GM04504 (cell line): ENCODE measurements at places on chromosomes 3 and 15.

- no peak for DNase-seq
Measured at GRCh38 chr3:42198709-42199108, 67.3 kb downstream of the CCK start.

- DNase-seq: no peak
Measured at GRCh38 chr3:38205472-38205805, 40.1 kb downstream of the OXSR1 start.

DNA sequence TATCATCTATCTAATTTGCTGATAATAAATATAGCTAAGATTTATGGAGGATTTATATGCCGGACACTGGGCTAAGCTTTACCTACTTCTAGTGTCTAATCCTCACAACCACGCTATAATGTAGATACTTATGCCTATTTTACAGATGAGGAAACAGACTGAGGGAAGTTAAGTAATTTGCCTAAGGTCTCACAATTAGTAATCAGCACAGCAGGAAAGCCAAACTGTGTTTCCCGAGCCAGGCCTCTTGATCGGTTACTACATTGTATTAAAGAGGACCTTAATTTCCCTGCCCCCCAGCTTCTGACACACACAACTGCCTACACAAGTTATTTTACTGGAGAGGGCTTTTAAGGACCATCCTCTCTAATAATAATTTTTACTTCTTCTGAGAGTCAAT lies 40.9 kb downstream of the ONECUT1 start:
- DNase-seq: no peak

- DNase-seq: no peak
Measured at GRCh38 chr3:151395806-151396205, 11.3 kb upstream of the P2RY12 start.

GRCh38 chr15:100914876-100915275 lies 4.3 kb upstream of the LRRK1 start:
- no peak for DNase-seq

DNA sequence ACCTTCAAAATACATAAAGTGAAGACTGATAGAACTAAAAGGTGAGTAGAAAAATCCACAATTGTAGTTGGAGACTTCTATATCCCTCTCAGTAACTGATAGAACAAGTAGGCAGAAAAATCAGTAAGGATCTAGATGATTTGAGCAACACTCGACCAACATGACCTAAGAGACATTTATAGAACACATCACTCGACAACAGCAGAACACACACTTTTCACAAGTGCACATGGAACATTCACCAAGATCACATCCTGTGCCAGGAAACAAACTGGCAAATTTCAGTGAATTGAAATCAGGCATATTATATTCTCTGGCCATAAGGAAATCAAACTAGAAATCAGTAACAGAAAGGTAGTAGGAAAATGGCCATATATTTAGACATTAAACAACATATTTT lies 37.1 kb downstream of the LYSMD4 start:
- DNase-seq: no peak

DNA sequence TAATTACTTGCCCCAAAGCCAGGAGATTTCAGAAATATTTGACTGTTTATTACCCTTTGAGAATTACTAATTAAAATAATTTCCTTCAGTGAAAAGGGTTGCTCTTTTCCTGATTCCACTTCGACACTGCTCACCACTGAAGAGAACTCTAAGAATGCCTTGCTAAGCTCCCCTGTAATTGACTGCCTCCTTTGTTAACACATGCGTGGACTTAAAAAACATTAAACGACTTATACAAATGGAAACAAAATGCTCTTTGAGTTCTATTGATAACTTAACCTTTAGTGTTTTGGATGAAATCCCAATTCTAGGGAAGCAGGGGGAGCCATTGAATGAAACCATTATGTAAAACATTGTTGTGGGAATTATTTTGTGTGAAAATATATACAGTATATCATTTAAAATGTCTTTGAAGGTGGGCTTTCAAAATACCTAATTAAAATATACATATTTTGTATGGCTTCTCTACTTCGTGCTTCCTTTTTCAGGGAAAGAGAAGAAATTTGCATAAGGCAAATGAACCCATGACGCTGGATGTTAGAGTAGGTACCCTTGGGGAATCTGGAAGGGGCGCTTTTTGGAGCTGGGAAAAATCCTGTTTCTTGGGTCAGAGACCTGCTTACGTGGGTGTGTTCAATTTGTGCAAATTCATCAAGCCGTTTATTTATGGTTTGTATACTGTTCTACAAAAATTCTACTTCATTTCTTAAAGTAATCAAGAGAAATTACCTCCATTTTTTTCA lies 64.2 kb downstream of the WWTR1 start:
- no peak for DNase-seq

GRCh38 chr3:13821126-13821525 lies 58.7 kb downstream of the WNT7A start:
- DNase-seq: no peak

DNA sequence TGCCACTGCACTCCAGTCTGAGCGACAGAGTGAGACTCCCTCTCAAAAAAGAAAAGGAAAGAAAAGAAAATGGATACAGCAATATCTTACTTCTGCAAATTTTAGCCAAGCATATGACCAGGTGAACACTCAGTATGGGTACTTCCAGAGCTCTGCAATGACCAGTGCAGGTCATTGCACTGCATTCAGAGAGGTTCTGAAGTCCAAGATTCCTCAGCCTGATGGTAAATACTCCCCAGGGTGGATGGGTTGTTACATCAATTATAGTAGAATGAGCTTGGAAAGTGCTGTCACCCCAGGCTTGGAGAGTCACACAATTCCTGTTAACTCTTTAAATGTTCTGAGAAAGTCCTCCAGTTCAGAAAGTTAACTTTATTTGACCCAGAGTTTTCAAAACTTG lies 103.7 kb downstream of the RPLP1 start:
- no peak for DNase-seq

DNA sequence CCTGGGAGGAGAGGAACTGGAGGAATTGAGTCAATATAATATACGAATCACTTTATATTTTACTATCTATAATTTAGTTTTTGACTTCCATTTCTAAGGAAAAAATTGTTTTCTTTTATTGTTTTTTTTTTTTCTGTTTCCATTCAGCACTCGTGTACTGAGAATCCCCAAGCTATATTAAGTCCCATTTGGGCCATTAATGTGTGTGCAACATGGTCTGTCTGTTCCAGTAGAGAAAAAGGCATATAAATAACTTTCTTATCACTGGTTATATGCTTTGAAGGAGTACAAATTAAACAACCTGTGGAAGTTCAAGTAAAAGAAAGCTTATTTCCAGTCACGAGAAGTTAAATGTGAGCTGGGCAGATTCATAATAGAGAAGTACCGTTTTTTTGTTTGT lies 498.9 kb upstream of the TPRG1 start:
- DNase-seq: no peak

DNA sequence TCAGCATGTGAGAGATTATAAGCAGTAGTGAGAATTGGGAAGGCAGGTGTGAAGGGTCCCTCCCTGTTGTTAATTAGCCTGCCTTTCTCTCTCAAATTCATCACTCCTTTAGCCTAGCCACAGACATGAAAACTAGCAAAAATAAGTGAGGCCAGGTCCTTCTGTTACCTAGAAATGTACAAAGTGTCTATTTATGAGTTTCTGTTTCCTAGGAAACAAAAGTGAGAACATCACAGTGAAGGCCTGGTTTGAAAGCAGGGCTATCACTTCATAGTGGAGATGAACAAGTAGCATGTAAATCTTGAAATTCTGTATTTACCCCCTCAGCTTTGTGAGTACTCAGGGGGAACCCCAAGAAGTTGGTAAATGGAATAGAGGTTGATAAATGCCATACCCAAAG lies 78.2 kb upstream of the UMPS start:
- DNase-seq: no peak

DNA sequence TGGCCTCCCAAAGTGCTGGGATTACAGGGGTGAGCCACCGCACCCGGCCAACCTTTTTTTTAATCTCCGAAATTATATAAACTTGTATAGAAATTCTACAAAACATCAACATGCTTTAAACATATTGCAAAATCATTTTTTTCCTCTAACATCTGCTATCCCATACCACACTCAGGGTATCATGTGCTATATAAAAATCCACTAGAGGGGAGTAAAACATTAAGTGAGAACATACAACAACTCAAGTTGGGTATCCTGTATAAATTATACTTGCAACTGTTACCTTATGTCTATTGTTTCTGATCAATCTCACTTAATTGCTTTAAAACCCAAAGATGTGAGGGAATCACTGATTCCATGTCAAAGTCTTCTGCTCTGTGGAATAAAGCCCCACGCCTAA lies 71.9 kb upstream of the FBN1 start:
- no peak for DNase-seq

GRCh38 chr15:85760049-85760448 lies 34.7 kb downstream of the KLHL25 start:
- no peak for DNase-seq

GRCh38 chr15:60486742-60487141 lies 7.8 kb upstream of the ICE2 start:
- DNase-seq: no peak

GRCh38 chr3:41490360-41490759 lies 291.1 kb downstream of the CTNNB1 start:
- no peak for DNase-seq

- DNase-seq: no peak
Measured at GRCh38 chr3:197114007-197114406, 84.4 kb upstream of the MELTF start.

DNA sequence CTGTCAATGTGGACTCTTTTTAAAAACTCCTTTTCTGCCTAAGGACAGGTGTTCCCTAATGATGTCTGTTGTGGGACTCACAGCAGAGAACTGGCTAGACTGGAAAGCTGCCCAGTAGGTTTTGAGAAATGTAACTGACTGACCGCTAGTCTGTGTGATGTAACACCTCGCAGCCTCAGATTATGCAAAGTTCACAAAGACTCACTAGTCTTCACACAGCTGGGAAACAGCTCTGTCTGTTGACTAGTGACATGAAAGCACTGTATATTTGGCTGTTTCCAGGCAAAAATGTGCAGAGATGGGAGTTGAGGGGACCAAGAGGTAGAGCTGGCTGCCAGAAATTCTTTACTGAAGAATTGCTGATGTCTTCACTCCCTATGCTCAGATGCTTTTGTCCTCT lies 10.3 kb downstream of the PDZRN3 start:
- peak; percentile 89 for DNase-seq

DNA sequence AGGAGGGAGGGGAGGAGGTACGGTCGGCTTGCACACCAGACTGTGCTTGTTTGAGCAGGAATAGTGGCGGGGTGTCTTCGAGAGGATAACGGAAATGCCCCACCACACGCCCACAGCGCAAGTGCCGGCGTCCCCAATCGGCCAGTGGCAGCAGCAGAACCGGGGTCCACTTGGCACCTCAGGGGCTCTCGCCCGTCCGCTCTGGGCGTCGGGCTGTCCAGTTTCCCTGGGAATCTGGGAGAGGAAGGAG lies 53.7 kb downstream of the CCDC54 start:
- DNase-seq: no peak

DNA sequence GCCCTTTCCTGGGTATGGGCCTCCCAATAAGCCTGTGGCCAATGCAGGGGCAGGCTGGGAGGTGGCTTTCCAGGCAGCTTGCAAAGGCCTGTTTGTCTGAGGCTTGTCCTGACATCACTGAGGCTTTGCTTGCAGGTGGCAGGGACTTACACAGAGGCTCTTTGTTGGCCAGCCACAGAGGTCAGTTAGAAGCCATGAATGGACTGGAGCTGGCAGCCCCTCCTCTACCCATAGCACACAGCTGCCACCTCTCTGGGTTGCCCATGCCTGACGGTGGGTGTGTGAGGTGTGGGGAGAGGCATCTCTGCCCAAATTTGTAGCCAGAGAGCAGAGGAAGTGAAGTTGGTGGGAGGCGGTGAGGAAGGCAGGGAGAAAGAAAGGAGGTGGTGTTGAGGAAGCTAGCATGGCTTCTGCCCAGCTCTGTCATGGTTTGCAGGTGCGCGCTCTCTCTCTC lies 17.1 kb downstream of the LIMD1 start:
- no peak for DNase-seq

- no peak for DNase-seq
Measured at GRCh38 chr15:79944622-79945021, 26.4 kb downstream of the BCL2A1 start.

GRCh38 chr3:124927574-124928045 lies 6.9 kb downstream of the MUC13 start:
- DNase-seq: no peak

- DNase-seq: no peak
Measured at GRCh38 chr3:37944391-37944842, 46.2 kb upstream of the VILL start.

GRCh38 chr15:69225355-69226022 lies 65.1 kb downstream of the GLCE start:
- DNase-seq: no peak

- no peak for DNase-seq
Measured at GRCh38 chr3:126519506-126520455, 2.2 kb upstream of the UROC1 start.

DNA sequence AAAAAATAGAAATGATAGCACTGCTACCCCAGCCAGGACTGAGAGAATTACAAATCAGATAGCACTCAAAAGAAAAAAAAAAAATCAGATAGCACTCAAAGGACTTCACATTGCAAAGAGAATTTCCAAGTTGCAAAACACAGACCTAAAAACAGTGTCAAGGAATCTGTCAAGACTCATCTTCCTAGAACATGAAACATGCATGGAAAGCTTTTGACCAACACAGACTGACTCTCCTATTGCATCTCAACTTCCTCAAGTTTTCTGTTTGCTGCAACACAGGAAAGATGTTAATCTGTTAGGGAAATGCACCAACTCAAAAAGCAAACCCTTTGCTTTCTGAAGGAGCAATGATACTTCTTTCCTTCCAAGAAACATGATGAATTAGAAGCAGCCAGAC lies 42.3 kb downstream of the RAB27A start:
- DNase-seq: no peak

- no peak for DNase-seq
Measured at GRCh38 chr3:25432176-25432720, 4.2 kb downstream of the RARB start.

- no peak for DNase-seq
Measured at GRCh38 chr3:36813305-36813704, 49.0 kb upstream of the DCLK3 start.

- no peak for DNase-seq
Measured at GRCh38 chr15:88900982-88901418, 5.7 kb upstream of the HAPLN3 start.

DNA sequence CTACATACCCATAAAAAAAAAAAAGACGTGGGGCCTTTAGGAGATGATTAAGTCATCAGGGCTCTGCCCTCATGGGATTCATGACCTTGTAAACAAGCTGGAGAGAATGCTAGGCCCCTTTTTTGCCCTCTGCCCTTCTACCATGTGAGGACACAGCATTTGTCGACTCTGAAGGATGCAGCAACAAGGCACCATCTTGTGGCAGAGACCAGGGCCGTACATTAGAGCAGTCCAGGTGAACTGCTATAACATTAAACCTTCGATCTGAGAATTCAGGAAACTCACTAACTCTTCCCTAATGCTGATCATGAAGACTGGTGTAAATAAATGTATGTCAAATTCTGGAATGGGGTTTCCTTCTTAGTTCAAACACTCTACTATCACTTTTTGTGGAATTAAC lies 30.7 kb upstream of the SIAH2 start:
- no peak for DNase-seq

GRCh38 chr3:111582120-111582474 lies 13.0 kb downstream of the ZBED2 start:
- peak; percentile 56 for DNase-seq
